Esophagus muscularis mucosa (tissue), 4 donors: ENCODE measurements at places on chromosomes 2 and 18.
A peak's percentile ranks its signal among the peaks of the same experiment; 100 is the strongest.

- no peak for DNase-seq
Measured at GRCh38 chr18:68519336-68519735, 195.6 kb downstream of the TMX3 start.

- no peak for DNase-seq
Measured at GRCh38 chr18:5729983-5730699, 165.2 kb downstream of the TMEM200C start.

- peak; percentile 85 for DNase-seq
Measured at GRCh38 chr2:16525265-16525887, 140.3 kb downstream of the CYRIA start.

DNA sequence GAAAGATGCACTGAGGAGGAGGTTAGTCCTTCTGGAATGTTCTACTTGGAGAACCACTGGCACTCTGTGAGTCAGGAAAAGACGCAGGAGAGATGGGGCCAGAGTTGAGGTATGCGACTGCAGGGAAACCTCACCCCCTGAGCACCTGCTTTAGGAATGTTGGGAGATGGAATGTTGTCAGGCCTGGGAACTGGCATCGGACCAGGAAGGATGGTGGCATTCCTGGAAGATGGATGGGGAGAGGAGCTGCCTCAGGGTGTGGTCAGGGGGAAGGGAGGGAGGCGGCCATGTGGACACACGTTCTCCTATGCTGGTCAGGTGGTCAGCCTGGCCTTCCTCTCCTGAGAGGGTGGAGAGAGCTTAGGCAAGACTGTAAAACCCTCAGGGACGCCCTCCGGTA, 146.3 kb downstream of the CELF4 start:
- DNase-seq = no peak

DNA sequence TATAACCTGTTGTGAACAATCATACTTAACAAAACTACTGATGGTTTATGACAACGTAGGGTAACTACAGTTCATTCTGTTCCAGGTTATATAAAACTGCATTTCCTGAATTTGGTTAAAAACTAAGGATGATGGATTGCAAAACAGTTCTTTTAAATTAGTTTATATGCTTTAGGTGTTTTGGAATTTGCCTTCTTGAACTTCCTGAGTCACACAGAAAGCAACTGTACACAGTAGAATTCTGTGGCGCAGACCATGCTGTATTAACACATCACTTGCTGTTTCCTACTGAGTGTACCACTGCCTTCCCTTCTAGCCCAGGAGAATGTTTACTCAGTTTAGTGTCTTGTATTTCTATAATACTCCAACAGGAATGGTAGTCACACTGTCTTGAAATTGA, 19.4 kb downstream of the ITGB1BP1 start:
- DNase-seq = no peak

GRCh38 chr2:120518819-120519218, 172.9 kb downstream of the INHBB start:
- DNase-seq = no peak

DNA sequence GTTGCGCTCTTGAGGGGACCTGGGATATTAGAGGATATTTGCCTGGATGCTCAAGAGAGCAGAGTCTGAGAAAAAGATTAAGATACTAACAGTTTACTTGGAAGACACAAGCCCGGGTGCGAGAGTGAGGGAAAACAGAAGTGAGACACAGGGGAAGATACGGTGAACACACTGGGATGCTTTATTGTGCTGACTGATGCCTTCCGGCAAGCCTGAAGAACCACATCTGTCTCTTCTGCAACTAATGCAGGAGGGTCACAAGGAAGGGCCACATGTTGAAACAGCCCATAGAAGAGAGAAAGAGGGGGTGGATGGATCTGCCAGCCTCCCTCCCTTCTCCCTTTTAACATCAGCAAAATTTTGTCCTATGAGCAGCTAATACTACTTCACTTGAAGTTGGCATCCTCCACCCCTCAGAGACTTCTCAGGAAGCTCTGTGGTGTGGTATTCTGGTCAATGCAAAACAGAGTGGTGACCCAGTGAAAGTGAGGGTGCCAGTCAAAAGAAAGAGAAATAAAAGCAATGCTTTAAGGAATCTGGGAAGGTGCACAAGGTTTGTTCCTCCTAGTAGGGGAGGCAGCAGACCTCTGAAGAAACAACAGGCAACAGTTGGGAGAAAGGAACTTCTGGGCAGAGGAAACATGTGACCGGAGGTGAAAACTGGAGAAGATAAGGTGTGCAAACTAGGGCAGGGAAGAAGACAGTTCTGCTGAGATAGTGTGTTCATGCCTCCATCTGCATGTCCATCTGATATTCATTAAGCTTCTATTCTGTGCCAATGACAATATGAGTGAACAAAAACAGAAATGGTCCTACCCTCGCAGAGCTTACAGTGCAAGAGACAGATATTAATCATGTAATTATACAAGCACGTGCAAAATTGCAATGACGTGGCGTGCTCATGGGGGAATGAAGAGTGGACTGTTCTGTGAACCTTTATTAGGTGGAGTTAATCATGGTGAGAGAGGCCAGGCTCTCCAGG, 107.1 kb downstream of the LYPD6B start:
- no peak for DNase-seq

- DNase-seq = no peak
Measured at GRCh38 chr2:38038682-38039081, 37.3 kb downstream of the CYP1B1 start.

- no peak for DNase-seq
Measured at GRCh38 chr2:119638685-119639554, 40.1 kb upstream of the TMEM177 start.
